ENCODE measurements at places on chromosomes 6 and 20.

DNA sequence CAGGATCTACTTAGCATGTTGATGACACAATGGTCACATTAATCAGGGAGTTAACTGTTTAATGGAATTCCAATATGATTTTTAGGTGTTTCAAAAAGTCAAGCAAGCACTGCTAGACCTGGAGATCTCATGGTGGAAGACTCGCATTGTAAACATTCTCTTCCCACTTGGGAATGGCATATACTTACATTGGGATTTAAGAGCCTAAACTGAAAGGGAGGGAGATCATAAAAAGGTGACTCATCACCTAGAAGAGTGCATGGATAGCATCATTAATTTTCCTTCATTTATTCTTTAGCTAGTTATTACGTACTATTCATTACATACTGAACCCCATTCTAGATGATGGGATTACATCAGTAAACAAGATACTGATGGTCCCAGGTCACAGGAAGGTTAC lies 185.4 kb downstream of the TASP1 start:
- no peak for DNase-seq

DNA sequence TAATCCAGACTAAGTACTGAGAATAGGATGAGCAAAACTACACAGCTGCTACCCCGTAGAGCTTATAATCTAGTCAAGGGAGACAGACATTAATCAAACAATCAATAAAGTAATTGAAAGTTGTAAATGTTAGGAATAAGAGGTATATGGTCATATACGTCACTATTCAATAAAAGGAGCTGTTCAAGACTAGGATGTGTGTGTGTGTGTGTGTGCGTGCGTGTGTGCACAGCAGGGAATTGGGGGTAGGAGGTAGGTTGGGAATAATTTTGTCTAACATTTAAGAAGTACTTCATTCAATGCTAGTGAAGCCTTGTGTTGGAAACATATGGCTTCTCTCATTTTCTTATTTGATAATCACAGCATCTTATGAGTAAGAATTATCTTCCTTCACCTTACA lies 41.8 kb downstream of the SESN1 start:
- no peak for DNase-seq

DNA sequence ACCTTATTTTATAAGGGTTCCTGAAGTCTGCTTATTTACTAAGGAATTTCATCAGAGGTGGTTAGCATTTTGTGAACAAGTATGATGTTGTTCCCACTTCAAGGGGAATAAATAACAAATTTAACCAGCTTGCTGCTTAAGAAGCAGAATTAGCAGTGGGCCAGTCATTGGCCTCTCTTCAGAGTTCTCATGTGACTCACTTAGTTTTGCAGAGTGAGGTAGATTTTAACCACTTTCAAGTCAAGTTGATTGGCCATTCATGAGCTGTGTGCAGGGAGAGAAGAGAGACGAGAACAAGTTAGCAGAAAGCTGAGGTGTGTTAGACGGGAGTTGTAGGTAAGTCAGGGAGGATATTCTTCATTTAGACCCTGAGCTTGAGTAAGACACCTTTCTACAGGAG lies 18.1 kb downstream of the TOP1 start:
- no peak for DNase-seq

- DNase-seq, result no peak
Observed at GRCh38 chr20:23415959-23416583, 5.2 kb downstream of the NAPB start.

- no peak for DNase-seq
Observed at GRCh38 chr20:24953621-24954133, 4.6 kb downstream of the CST7 start.

- DNase-seq, result no peak
Observed at GRCh38 chr6:51108563-51109234, 290.0 kb downstream of the TFAP2B start.

DNA sequence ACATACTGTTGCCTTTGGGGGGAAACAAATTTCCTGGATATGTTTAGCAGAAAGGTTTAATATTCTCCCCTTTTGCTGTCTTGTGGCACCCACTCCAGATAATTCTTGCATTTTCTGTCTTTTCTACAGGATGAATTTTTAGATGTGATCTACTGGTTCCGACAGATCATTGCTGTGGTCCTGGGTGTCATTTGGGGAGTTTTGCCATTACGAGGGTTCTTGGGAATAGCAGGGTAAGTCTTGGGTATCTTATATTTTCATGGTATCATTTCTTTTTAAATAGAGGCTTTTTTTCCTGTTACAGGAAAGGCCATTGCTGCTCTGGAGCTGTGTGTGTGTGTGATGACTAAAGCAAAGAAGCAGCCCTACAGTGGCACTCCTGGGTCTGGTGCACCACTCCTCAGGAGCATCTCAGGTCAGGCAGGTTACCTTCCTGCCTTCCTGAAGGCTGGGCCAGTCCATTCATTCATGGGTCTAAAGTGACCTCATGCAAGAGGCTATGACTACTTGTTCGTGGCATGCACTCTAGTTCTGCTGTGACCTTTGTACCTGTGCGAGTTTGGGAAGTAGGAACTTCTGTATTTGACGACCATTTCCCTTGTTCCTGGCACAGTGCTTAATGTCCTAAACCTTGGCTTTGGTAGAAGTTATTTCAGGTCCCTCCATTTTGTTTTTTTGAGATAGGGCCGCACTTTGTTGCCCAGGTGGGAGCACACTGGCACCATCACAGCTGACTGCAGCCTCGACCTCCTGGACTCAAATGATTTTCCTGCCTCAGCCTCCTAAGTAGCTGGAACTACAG lies 2.2 kb downstream of the RAB5IF start:
- DNase-seq, result no peak

DNA sequence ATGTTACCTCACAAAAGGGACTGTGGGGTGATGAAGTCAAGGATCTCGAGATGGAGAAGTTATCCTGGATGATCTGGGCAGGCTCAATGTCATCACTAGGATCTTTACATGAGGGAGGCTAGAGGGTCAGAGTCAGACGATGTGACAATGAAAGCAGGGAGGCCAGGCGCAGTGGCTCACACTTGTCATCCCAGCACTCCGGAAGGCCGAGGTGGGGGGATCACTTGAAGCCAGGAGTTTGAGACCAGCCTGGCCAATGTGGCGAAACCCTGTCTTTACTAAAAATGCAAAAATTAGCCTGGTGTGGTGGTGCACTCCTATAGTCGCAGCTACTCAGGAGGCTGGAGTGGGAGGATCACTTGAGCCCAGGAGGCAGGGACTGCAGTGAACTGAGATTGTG lies 68.8 kb downstream of the TTLL2 start:
- no peak for DNase-seq

GRCh38 chr6:139146317-139146726 lies 11.4 kb downstream of the HECA start:
- no peak for DNase-seq

GRCh38 chr6:130575557-130575956 lies 209.7 kb downstream of the TMEM200A start:
- no peak for DNase-seq

DNA sequence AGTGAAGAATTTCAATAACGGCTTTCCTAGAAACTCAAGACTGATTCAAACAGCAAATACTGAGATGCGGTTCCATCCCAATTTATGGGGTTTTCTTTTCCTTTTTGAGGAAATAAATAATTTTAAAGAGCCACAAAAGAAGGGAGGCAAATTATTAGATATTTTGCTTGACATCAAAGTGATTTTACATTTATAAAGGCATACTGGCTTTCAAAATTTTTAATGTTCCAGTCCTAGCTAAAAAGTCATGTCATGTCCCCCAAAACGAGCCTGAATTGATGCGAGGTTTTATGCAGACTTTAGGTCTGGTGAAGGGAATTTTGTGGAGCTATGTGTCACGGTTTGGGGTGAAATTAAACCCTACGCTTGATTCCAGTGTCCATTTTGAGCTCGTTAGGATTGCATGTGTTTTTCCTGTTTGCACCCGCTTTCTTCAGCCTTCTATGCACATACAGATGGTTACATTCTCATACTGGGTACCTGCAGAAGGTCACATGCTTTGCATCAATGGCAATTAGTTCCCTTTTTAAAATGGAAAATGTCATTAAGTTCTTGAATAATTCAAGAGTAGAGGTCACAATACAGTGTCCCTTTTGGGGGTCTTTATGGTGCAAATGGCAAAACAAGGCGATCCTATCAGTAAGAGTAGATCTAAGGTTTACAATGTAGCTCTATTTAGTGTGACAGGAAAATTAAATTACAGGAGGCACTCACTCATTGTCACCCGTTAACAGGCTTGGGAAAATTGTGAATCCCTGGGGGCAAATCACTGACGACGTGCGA lies 17.3 kb downstream of the FOXA2 start:
- no peak for DNase-seq

GRCh38 chr6:85792254-85792653 lies 149.6 kb upstream of the SYNCRIP start:
- no peak for DNase-seq

- DNase-seq, result peak; percentile 76
Observed at GRCh38 chr6:68760485-68760884, 125.4 kb downstream of the ADGRB3 start.

DNA sequence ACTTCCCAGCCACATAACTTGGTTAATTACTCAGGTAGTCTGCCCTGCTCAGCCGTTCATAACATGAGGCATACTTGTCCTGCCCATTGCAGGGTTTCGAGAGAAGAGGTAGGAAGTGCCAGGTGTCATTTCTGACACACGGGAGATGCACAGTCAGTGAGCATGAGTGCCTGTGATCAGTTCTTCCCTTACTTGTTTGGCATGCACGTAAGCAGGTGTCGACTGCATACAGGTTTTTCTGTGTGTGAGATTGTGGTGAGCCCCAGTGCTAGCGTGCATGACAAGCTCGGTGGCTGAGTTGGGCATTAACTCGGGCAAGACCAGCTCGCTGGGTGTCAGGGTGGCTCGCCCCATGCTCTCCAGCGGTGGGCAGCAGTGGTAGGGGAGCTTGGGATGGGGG lies 51.2 kb upstream of the SLC22A1 start:
- no peak for DNase-seq

GRCh38 chr6:32851025-32851424 lies 2.5 kb downstream of the TAP1 start:
- no peak for DNase-seq

GRCh38 chr20:45311589-45312211 lies 3.6 kb upstream of the MATN4 start:
- DNase-seq, result peak; percentile 28

DNA sequence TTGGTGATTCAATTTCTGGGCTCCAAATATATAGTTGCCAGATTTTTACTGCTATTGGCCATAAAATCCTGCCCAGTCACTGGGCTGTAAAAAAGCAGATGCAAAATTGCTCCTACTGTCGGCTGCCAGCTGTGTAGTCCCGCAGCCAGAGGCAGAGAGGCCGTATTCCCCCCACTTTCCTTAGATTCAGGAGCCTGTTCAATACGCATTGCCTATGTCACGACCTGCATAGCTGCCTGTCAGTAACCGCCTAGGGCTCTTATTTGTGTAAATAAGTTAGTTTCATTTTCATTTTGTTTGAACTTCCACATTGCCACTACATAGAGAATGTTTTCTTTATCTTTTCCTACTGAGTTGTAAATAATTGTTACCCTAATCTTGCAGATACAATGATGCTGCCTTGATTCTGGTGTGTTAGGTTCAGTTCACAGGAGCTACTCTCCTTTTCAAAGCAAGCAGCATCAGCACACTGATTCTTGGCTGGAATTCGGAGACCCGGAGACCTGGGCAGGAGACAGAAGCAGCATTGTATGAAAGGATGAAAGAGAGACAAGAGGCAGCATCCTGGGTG lies 46.0 kb upstream of the UST start:
- peak; percentile 28 for DNase-seq
